ENCODE measurements at places on chromosomes 4 and X.

DNA sequence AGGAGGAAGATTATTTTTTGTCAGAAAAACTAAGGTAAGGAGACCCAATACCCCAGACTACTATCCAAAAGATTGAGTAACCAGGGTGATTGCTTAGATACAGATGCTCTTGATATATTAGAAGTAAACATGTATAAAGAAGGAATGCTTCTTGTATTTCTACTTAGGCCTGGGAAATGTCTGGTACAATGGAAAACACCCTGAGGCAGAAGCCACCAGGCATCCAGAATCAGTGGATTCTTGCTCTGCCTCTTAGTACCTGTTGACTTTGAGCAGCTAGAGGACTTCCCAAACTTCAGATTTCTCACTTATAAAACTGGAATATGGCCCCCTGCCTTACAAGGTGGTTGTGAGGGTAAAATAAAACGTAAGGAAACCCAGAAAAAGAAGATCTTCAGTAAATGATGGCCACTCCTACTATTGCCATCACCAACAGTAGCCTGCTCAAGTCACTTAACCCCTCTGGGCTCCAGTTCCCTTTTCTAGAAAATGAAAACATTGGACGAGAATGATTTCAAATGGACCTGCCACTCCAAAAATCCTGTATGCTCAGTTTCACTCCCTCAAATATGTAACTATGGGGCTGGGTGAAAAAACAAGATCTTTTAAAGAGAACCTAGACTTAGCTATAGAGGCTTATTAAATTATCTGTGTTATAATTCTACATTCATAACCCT is 56.6 kb downstream of the AMELX start:
- no peak for DNase-seq

DNA sequence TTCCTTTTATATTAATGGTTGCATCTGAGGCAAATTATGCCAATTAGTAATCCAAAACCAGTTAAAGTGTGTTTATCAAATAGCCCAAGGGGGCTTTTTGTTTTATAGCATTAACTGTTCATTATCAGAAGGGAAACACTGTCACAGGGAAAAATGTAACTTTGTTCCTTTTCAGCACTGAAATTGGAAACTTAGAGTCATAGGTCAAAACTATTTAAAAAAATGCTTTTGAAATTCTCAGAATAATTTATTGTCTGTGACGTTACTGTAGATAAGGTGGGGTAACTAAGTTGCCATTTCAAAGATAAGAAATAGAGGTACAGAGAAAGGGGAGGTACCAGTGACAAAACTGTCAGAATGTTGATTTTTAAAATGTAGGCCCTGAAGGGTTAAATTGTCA is 129.3 kb downstream of the AKAP4 start:
- no peak for DNase-seq

DNA sequence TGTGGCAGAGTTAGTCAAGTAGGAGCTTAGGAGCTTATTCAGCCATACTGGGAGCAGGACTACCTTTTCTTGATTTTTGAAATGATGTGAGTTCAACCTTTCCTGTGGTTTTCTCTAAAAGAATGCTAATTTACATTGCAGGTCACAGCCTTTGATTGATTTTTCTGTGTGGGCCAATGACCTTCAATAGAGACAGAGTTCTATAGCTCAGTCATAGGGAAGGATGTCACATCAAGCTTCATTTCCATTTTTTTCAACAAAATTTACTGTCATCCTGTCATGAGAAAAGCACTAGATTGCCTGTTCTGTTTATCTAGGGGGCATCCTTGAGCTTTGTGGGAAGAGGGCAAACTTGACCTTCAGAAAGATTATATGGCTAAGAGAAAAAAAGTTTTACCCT is 448.7 kb downstream of the MID1IP1 start:
- DNase-seq = no peak

GRCh38 chrX:154096140-154097002 is 1.1 kb downstream of the MECP2 start:
- peak; percentile 50 for DNase-seq

GRCh38 chr4:77430847-77431246 is 174.8 kb upstream of the CXCL13 start:
- DNase-seq = no peak
